ENCODE measurements at places on chromosomes 5 and 9.
A peak's percentile ranks its signal among the peaks of the same experiment; 100 is the strongest.

DNA sequence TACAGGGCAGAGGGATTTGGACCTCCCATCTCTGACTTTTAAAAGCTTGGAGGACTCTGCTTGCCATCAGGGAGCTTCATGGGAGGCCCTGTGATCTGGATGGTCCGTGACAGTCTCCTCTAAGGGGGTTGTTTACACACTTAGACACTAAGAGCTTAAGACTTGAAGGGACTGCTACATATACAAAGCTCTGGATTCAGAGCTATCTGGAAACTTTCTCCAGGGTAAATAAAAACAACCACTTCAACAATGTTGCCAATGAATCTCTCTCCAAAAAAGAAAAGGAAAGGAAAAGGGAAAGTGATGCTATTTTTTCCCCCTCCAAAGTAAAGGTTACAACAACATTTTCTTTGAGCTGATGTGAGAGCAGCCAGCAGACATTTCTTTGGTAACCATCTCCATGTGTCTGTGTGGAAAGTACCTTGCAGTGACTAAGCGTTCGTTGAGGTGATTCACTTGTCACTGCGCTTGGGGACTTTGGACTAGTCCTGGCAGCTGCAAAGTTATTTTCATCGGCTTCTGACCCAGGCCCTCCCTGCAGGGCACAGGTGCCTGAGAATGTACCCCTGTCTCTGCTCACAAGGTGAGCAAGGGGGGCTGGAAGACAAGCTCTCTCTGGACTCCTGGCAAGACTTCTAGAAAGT lies 262.1 kb upstream of the KLF4 start:
- peak; percentile 90 for DNase-seq

GRCh38 chr5:175378444-175379028 lies 65.4 kb downstream of the DRD1 start:
- peak; percentile 1 for DNase-seq

GRCh38 chr5:60541980-60542379 lies 158.0 kb downstream of the DEPDC1B start:
- DNase-seq = peak; percentile 87

- no peak for DNase-seq
Measured at GRCh38 chr5:90402521-90403255, 6.9 kb downstream of the CETN3 start.
